ENCODE measurements at places on chromosomes 3 and 15.

DNA sequence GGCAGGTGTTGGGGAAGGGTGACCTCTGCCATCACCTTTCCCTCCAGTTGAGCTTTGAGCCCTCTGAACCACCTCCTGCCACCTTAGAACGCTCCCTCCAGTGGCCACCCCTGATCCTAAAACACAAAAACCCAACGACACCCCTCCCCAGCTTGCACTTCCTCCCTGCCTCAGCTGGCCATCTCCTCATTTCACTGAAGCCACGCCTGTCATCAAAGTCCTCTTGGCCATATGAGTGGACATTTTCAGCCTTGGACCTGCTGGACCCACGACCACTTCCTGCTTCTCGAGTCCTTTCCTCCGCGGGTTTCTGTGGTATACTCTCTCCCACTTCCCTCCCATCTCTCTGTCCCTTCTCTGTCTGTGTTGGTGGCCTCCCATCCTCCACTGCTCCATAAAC lies 48.5 kb upstream of the NR2C2 start:
- DNase-seq = no peak

- DNase-seq = no peak
These were observed 145.5 kb downstream of the UACA start for GRCh38 chr15:70617911-70618287.

DNA sequence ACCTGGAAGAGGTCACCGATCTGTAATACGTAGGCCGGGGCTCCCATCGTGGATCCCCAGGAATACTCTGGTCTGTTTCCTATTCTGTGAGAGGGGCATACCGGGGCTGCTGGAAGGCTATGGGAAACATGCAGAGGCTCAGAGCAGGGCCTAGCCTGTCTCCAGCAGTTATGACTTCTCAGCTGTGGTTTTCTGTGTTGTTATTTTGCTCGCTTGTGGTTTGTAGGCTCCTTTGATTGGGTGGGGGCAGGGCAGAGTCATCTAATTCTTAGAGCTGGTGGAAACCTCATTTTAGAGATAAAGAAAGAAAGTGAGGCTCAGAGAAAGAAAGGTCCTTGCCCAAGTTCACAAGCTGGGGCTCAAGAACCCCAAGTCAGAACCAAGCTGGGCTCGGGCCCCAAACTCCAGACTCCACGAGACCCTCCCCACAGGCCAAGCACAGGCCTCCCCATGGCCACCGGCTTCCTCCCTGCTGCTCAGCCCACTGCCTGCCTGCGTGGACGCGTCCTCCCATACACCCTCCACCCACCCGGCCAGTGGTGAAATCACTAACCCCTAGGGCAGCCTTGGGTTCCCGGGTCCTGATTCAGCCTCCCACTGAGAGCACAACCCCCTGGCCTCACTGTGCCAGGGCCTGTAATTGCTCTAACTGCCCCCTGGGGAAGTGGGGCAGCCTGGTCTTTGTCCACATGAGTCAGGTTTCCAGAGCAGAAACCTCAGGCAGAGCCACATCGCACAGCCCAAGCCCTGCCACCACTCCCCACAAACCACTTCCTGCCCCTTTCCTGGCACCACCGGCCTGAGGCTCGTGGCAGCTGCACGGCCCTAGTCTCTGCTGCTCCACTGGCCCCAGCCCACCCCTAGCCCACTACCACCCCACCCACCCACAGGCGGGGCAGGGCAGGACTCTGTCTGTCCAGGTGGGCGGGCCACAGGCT lies 270.8 kb downstream of the UACA start:
- peak; percentile 90 for DNase-seq

- DNase-seq = peak; percentile 100
These were observed 74.6 kb downstream of the ITGB5 start for GRCh38 chr3:124812291-124813265.

DNA sequence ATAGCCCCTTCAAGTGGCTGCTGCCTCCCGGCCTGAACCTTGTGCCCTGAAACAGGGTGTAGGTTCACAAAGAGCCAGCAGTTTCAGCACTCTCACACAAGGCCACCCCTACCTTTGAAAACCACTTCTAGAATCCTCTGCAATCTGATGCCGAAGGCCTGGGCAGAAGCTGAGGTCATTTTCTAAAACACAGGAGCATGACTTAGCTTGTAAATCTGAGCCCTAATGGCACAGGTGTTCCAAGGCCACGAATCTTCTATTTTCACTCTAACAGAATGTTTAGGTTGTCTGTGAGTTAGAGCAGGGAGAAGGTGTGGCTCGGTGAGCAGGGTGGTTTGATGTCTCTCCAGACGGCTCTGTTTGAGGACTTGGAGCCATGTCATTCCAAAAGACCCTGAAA lies 62.3 kb downstream of the SYNM start:
- DNase-seq = no peak

- peak; percentile 62 for DNase-seq
These were observed 77.9 kb upstream of the IGSF10 start for GRCh38 chr3:151538456-151539393.

DNA sequence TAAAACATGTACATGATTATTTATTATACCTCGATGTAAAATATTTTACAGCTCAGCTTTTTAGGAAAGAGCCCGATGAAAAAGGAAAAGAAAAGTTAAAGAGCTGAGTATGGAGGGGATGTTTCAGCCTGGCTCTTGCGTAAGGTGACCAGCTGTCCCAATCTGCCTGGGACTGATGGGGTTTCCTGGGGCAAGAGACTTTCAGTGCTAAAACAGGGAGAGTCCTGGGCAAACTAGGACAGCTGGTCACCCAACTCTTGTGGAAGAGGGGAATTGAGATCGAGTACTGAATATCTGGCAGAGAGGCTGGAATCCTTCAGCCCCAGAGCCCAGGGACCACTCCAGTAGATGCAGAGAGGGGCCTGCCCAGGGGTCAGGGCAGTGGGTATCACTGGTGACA lies 21.0 kb downstream of the DUOX2 start:
- DNase-seq = no peak

- DNase-seq = no peak
These were observed 7.8 kb upstream of the CPOX start for GRCh38 chr3:98601180-98601579.

GRCh38 chr3:67875858-67876257 lies 221.4 kb upstream of the SUCLG2 start:
- no peak for DNase-seq

DNA sequence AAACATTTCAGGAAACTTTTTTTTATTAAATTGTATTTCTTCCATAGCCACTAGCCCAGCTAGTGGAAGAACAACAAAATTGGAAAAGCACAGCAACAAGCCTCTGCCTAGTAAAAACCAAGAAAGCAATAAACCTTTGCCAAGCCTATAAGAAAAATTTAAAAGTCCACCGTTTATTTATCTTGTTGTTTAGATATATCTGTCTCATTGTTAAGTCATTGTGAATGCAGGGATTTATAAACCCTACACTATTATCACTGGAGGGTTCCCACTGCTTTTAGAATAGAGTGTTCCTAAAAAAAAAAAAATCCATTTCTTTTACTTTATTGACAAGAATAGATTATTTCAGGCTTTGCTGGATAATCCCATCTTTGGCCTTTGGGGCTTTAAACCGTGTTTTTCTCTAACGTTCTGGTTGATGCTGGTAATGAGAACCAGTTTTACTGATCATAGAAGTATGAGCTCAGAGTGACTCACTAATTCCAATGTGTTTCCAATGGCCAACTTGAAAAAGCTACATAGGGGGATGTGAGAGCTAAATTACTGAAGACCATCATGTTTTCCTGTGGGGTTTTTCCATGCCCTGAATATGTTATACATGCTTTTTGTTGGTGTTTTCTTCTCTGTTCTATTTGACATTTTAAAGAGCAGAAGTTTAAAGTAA lies 634.1 kb downstream of the RBMS3 start:
- DNase-seq = peak; percentile 91

DNA sequence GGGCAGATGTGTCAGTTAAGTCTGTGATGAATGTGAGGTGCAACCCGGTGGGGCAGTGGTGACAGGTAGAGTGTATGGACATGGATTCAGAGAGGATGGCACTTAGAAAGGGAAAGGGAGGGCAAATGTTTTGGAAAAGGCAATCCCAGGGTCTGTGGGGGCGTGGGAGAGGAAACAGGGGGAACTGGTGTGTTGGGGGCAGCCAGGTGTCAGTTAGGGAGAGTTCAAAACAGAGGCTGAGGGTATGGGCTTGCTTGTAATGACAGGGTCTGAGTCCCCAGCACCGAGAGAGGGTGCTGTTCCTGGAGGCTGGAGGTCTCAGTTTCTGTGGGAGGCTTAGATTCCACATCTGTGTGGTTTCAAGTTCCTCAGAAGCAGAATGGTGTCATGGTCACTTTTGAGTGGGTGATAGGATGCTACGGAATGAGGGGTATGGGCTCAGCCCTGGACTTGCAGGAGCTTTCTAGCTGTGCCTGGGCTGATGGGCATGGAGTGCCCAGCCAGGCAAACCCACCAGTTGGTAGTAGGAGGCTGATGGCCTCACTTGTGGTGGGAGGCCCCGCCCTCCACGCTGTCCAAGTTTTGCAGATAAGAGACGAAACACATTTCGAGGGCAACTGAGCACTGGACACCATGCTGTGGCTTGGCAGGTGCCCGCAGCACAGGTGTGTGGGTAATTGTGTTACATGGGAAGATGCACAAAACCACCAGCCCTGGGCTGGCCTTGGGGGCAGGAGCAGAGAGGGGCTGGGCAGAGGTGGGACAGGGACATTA lies 209.4 kb downstream of the RPLP1 start:
- no peak for DNase-seq

All from fibroblast of mammary gland (primary cell).